ENCODE measurements at places on chromosomes 7 and 10.

- DNase-seq = no peak
These were observed 83.7 kb upstream of the PPP2R2D start for GRCh38 chr10:131816941-131817700.

- DNase-seq = no peak
These were observed 29.9 kb upstream of the IFRD1 start for GRCh38 chr7:112420236-112420861.

GRCh38 chr7:126606331-126606730, 646.4 kb downstream of the GRM8 start:
- DNase-seq = no peak

- no peak for DNase-seq
These were observed 5.9 kb downstream of the TMEM176A start for GRCh38 chr7:150806454-150806853.

- no peak for DNase-seq
These were observed 61.1 kb downstream of the PTPRE start for GRCh38 chr10:127968027-127968441.

DNA sequence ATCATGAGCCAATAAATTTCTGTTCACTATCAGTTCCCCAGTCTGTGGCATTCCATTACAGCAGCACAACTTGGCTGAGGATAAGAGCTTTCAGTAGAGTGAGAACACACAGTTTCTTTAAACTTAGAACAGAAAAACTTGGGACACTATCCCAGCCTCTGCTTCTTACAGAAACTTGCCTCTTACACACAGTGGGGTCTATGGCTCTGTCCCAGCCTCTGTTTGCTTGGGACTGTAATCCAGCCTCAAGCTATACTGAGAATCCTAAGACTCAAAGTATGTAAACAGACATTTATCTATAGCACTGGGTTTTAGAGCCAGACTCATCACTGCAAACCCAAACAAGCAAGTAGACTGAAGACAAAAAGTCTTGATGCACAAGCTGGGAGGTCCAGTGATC, 355.8 kb upstream of the VSTM2A start:
- DNase-seq = no peak

GRCh38 chr10:62732841-62733653, 71.5 kb upstream of the ADO start:
- peak; percentile 18 for DNase-seq

DNA sequence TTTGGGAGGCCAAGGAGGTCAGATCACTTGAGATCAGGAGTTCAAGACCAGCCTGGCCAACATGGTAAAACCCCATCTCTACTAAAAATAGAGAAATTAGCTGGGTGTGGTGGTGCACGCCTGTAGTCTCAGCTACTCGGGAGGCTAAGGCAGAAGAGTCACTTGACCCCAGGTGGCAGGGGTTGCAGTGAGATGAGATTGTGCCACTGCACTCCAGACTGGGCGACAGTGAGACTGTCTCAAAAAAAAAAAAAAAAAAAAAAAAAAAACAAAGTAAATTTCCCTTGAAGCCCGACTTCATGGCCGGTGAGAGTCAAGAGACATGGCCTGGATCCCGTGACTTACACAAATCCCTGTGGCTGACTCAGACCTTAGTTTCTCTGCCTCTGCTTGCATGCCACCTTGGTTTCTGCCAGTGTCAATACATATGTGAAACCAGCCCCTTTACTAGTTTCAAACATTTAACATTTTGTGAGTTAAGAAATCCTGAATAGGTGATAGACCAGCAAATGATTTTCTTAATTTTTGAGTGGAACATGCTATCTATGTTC, 62.8 kb downstream of the ZEB1 start:
- no peak for DNase-seq

DNA sequence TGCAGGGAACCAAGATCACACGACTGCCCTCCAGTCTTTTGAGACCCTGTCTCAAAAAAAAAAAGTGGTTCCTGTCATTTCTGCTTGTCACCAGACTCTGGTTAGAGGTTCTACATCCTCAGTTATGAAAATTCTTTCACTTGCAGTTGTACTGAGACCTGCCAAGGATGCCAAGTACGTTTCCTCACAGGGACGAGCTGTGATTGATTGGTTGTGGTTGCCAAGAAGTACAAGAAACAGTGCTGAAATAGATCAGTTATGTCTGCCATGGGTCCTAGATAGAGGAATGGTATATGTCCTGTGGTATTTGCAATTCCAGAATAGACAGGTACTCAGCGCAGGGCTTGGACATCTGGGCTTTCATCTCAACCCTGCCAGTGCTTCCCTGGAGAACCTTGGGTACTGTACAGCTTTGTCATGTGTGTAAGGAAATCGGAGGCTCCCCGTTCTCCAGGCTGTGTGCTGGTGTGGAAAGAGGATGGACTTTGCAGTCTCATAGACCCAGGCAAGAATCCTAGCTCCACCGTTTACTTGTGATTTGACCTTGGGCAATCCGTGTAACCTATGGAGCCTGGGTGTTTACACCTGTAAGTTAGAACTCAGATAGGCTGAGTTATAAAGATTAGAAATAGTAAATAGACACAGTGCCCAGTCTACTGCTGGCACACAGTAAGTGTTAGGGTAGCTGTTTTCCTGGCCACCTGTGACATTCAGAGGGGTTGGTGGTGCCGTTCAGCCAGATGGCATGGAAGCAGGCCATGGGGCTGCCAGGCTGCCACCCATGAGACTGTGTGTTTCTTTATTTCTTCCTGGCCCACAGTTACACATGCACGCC, 53.0 kb downstream of the COL13A1 start:
- DNase-seq = no peak

GRCh38 chr10:44982496-44982895, 3.9 kb upstream of the DEPP1 start:
- no peak for DNase-seq

DNA sequence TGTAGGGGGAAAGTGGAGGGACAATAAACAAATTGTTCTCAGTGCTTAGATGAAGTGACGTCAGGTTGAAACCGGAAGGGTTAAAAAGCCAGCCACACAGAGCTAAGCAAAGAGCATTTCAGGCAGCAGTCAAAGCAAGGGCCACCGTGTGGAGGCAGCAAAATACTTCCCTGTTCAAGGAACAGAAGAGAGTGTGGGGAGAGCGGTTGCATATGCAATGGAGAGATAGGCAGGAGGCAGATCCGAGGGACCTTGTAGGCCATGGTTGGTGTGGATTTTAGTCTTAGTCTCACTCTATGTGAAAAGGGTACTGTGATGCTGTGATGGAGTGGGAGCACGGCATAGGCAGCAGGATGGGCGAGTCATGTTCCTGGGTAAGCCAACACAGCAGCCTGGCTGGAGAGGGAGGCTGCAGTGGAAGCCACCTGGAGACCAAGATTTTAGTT, 3.8 kb upstream of the STN1 start:
- no peak for DNase-seq

- DNase-seq = no peak
These were observed 55.3 kb downstream of the TFAM start for GRCh38 chr10:58440484-58440883.

DNA sequence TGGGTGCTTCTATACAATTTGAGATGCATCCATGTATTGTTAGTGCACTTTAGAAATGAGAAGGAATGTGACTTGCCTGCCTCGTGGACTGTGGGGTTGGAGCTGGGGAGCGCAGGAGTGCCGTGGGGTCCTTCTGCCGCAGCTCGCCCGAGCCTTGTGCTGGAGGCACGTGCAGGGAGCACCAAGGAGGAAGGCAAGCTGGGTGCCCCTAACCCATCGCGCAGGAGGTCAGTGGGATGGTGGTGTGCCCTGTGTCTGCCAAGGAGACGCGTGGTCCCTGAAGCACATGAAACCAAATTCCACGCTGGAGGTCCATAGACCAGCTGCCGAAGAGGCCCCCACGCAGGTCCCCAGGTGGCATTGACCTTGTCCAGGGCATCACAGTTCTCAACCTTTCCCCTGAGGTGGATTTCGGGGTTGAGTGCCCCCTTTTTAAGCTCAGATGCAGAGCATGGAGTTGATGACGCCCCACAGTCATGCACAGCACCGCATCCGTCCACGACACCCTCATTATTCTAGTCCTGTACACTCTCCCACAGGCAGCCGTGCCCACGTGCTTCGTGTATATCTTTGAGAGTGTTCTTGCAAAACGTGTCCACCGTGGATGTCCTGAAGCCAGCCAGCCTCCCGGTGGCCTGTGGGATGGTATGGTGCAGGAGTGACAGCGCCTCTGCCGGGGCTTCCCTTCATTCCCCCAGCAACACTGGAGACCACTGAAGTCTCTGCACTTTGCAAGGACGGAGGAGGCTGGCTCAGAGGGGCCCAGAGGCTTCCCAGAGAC, 35.5 kb downstream of the FKBP6 start:
- no peak for DNase-seq

DNA sequence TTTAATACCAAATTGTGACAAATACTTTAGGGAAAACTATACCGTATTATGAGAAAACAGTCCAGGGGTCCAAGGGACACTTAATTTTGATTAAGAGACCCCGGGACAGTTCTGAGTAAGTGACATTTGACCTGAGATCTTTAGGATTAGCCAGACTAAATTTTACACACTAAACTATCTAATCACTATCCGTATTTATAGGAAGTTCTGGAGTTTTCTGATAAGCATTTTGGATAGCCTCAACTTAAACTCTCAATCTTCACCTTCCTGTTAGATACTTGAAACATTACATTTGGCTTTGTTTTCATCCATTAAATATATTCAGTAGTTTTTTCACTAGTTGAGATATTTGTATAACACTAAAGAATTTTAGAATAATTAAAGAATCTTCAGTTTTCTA, 5.4 kb downstream of the PIK3CG start:
- no peak for DNase-seq

DNA sequence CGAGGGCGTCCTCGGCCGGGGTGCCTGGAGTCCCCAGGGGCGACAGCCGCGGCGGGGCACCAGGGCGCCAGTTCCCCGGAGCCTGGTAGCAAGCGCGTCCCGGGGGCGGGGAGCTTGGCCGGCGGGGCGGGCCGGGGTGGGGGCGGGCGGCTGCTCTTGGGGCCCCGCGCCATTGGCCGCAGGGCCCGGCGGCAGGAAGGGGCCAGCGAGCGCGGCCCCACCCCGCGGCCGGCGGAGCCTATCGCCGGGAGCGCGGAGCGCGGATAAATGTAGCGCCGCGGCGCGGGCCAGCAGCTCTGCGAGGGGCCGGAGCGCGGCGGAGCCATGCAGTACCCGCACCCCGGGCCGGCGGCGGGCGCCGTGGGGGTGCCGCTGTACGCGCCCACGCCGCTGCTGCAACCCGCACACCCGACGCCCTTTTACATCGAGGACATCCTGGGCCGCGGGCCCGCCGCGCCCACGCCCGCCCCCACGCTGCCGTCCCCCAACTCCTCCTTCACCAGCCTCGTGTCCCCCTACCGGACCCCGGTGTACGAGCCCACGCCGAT, at the start of gene HHEX:
Gene HHEX (plus strand): TSS at position 293 of the 548 bp plus-strand sequence. CDS start 32 bp downstream, at position 325.
- peak; percentile 14 for DNase-seq

DNA sequence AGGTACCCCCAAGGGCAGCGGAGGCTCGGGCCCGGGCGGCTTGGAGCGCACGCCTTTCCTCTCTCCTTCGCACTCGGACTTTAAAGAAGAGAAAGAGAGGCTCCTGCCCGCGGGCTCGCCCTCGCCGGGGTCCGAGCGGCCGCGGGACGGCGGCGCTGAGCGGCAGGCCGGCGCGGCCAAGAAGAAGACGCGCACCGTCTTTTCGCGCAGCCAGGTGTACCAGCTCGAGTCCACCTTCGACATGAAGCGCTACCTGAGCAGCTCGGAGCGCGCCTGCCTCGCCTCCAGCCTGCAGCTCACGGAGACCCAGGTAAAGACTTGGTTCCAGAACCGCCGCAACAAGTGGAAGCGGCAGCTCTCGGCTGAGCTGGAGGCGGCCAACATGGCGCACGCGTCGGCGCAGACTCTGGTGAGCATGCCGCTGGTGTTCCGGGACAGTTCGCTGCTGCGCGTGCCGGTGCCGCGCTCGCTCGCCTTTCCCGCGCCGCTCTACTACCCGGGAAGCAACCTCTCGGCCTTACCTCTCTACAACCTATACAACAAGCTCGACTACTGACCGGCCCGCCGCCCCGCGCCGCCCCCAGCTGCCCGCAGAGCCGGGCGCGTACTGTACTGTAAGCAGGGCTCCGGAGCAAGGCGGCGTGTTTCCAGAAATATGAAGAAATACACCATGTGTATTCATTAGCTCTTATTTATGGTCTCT, 1.8 kb downstream of the HMX2 start:
- no peak for DNase-seq

- DNase-seq = no peak
These were observed 28.6 kb upstream of the ST7 start for GRCh38 chr7:116924741-116925140.

DNA sequence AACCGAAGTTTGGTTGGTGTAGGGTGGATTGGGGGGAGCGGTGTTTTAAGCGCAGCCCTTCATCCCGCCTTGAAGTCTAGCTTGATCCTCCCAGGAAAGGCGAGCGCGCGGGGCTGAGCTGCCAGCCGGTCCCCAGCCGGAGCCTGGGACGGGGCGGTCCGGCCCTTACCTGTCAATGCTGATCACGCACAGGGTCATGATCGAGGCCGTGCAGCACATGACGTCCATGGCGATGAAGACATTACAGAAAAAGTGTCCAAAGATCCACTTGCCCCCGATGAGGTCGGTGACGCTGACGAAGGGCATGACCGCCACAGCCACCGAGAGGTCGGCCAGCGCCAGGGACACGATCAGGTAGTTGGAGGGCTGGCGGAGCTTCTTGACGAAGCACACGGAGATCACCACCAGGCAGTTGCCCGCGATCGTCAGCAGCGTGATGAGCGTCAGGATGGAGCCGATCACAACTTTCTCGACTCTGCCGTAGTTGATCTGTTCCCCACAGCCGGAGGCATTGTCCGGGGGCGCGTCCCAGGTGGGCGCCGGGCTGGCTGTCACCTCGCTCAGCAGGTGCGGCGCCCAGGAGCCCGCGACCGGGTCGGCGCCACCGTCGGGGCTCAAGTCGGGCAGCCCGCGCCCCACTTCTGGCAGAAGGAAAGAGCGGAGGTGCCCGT, 740 bp downstream of the HTR7 start:
- DNase-seq = no peak

DNA sequence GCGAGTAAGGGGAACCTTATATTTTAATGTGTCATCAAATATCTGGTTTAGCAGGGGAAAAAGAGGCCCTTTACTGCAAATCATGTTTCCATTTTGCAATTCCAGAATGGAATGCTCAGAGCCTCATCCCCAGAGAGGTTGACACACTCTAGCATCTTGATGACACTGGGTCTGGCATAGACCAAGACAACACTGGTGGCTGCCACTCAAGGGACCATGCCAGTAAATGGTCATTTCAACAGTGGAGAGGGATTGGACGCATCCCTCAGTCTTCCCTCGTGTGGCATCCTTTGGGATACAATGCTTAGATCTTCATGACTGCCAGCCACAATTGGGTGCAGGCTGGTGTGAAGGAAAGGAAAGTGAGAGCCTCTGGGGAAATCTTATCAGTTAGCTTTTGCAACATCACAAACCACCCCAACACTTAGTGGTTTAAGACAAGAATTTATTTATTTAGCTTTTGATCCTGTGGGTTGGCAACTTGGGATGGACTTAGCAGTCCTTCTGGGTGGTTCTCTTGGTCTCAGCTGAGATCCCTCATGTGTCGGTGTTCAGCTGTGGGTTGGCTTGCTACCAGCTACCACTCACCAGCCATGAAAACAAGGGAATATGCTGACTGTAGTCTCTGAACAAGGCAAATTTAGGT, 21.6 kb downstream of the TACC2 start:
- DNase-seq = no peak

DNA sequence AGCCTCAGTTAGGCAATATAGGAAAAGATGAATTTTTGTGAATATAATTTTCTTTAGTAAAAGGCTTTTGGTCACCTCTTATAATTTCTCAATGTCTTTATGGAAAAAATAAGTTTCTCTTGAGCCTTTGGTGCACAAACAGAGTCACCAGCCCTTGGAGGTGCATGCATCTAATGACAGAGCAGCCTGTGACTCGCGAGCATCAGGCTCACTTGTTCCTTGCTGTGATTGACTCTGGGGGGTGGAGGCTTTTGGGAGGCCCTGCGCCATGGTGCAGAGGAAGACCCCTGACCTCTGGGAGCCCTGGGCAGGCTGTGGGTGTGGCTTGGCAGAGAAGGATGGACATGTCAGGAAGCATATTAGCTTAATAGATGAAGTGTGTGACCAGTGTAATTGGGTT, 60.2 kb downstream of the FIGNL1 start:
- DNase-seq = no peak
